Amygdala (tissue), 56 donors: ENCODE measurements at places on chromosomes 4 and X.

- no peak for DNase-seq
Measured at GRCh38 chr4:70177090-70177489, 18.4 kb upstream of the ODAM start.

DNA sequence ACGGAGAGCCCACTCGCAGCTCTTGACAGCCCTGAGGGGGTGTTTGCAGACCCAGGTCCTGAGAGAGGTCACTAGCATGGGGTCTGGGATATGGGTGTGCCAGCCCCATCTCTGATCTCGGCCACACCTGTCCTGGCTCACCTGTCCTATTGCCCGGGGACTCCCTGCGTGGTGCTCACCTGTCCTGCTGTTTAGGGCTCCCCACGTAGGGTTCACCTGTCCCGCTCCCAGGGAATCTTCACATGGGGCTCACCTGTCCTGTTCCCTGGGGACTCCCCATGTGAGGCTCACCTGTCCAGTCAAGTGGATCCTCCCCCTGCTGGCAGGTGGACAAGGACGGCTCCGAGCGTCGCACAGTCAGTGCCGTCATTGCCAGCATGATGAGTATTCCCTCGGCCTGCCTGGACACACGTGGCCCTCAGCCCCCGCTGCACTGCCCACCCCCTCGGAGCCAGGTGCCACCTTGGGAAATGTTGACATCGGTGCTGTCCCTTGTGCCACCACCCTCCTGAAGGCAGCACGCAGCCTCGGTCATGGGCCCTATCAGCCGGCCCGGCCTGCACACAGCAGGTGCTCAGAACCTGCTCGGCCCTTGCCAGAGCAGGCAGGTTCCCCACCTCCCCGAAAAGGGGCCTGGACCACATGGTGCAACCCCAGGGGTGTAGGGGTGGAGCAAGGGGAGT is 6.3 kb downstream of the SLC49A3 start:
- no peak for DNase-seq

GRCh38 chr4:143397335-143397734 is 60.7 kb downstream of the GAB1 start:
- no peak for DNase-seq

GRCh38 chrX:40061871-40062524 is 35.8 kb downstream of the BCOR start:
- no peak for DNase-seq

- DNase-seq = peak; percentile 30
Measured at GRCh38 chrX:153474718-153475117, 4.3 kb upstream of the HAUS7 start.
